Stimulated activated CD4-positive, alpha-beta T cell treated with anti-CD3 and anti-CD28 coated beads, Interleukin-4, amount 100 ng/mL, for 24 hours (primary cell): ENCODE measurements at places on chromosomes 7 and 10.

GRCh38 chr7:55570218-55570873, 2.0 kb downstream of the VOPP1 start:
- DNase-seq = no peak

GRCh38 chr10:17353568-17354300, 100.7 kb downstream of the ST8SIA6 start:
- DNase-seq = no peak

DNA sequence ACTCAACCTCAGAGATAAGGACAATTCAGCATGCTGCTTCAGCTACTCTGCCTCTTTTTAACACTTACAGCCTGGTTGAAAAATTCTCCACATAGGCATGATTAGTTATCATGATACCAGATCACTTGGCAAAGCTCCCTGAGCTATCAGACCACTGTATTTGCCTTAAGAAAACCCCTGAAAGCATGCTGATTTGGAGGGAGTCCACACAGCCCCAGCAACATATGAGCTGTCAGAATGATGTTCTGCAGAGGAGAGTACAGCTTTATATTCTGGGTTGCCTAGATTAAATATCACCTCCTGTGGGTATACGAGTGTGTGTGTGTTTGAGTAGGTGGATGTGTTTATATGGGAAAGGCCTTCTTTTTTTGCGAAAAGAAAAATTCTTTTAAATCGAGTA, 170.2 kb upstream of the CHRM2 start:
- no peak for DNase-seq

- DNase-seq = no peak
These were observed 101.9 kb downstream of the HIBADH start for GRCh38 chr7:27560706-27561235.

- DNase-seq = no peak
These were observed 21.8 kb downstream of the SPOCK2 start for GRCh38 chr10:72066318-72067284.

GRCh38 chr7:118346748-118347147, 122.2 kb downstream of the ANKRD7 start:
- DNase-seq = no peak

GRCh38 chr10:112708461-112708860, 241.6 kb upstream of the TCF7L2 start:
- no peak for DNase-seq

GRCh38 chr10:34808801-34809745, 6.0 kb downstream of the PARD3 start:
- no peak for DNase-seq

DNA sequence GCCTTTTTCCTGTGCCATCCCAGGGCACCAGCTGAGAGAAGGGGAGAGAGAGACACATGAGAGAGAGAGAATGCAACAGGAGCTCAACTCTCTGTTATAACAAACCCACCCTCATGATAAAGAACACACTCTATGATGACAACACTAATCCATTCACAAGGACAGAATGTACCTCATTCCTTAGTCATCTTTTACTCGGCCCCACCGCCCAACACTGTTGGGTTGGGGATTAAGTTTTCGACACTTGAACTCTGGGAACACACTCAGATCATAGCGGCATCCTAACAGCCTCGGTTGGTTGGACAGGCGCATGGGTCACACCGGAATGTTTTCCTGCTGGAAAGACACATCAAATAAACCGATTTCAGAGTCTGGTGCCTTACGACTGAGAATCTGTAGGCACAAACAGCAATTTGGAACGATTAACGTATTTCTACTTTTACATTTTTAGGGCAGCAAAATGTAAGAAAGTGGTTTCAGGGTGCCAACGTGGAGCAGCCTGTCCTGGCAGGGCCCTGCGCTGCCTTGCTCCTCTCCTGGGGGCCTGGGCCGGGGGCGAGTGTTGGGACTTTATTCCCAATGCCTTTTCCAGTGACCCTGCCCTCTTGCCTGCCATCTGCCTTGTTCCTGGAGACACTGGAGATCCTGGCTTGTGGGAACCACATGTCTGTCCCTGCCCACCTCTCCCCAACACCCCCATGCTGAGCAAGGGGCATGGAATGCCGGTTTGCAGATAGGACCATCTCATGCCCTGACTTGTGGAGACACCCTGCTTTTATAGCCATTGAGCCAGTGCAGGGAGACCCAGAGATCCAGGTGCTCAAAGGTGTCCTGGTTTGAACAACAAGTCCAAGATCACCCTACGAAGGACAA, 287.0 kb downstream of the TCERG1L start:
- no peak for DNase-seq

DNA sequence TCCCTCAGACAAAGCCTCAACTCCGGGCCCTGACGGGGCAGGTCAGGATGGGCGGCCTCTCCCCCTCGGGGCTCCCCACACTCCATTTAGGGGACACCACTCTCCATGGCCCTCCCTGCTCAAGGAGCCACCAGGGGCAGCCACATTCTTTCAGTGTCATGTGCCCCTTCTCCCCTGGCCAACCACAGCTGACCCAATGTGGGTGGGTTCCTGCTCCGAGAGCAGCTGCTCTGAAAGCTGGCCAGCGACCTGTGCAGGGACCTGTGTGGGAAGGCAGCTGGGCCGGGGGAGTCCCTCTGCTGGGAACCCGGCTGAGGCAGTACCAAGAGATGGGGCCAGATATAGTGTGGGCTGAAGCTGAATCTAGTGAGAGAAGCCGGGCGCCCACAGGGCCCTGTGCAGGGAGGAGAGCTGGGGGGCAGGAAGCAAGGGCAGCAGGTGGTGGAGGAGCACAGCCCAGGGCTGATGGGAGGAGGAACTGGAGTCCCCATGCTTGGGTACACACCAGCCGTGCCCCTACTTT, 40.6 kb upstream of the NPFFR1 start:
- DNase-seq = no peak

GRCh38 chr7:137952426-137952805, 49.5 kb downstream of the CREB3L2 start:
- DNase-seq = no peak

- DNase-seq = no peak
These were observed 67.3 kb downstream of the GLCCI1 start for GRCh38 chr7:8035647-8036518.

GRCh38 chr7:141231018-141231792, 157.3 kb downstream of the TMEM178B start:
- DNase-seq = no peak

DNA sequence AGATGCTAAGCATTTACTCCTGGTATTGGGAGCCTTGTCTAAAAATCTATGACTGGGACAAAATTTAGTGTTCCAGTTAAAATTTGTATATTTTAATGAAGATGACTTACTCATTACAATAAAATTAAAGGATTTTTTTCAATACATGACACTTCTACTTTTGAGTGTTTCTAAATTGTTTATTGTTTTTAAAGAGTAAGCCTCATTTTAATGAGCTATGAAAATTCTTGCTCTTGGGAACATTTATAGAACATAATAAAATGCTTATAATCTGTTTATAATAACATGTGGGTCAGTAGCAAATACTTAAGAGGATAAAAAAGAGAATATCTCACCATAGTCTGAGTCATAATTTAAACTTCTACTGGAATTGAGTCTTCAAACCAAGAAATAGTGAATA, 149.5 kb downstream of the PLCE1 start:
- no peak for DNase-seq

DNA sequence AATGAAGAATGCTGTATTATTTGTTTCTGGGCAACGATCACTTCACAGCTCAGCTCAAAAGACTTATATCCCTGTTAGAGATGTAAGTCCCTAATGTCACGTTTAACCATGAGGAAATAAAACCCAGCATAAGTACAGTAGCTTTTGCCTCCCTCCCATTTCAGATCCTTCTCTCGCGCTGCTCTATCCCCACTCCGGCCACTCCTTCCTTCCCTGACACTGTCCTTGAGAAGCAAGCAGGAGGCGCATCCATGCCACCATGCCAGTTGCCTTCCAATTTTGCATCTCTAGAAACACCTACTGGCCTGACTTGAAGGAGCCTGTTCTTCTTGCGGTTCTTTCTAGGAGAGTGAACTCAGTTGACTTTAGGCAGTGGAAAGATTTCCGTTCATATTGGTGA, 1.2 kb downstream of the FAM180A start:
- DNase-seq = no peak

DNA sequence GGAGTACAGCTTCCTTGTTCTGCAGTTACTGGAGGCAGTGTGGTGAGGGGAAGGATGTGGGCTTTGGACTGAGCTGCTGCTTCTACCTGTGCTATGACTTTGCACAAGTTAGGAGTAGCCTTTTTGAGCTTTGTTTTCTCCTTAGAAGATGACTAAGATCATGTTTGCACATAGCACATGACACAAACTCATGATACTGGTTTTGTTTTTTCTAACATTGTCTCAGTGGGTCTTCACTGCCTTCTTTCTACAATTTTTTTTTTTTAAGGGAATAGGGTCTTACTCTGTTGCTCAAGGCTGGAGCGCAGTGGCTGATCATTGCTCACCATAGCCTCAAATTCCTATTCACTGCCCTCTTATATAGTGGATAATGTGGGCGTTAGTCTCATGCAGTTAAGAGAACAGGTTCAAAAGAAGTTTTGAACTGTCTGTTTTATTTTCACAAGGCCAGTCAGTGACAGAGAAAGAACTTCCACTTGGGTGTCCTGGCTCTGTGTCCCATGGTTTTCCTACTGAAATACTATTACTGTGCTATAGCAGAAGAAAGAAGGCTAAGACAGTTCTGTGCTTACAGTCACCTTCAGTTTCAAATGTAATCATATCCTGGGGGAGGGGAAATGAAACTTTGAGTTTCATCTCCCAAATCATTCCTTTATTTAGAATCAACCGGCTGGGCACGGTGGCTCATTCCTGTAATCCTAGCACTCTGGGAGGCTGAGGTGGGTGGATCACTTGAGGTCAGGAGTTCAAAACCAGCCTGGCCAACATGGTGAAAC, 72.0 kb downstream of the KAT6B start:
- DNase-seq = no peak

GRCh38 chr7:43479042-43479441, 103.9 kb upstream of the STK17A start:
- DNase-seq = no peak

DNA sequence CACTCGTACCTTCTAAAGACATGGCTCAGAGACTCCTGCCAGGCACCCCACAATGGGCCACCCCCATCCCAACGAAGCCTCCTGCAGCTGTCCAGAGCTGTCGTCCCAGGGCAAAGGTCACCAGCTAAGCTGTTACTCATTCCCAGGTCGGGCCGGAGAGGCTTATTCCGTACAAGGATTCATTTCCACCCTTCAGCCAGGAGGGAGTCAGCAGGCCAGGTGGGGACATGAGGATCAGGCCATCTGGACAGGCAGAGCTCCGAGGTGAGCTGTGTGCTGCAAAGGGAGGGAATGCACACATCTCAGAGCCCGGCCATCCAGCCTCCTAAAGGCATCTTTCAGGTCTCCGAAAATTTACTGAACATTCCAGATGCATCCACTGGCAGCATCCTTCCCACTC, 63.9 kb upstream of the NANOS1 start:
- no peak for DNase-seq

- no peak for DNase-seq
These were observed 107.5 kb upstream of the ANLN start for GRCh38 chr7:36281945-36282717.

GRCh38 chr10:105514106-105514505, 873.0 kb downstream of the SORCS3 start:
- DNase-seq = no peak

GRCh38 chr10:98528166-98528804, 81.5 kb upstream of the HPS1 start:
- no peak for DNase-seq

GRCh38 chr7:135930565-135931461, 46.3 kb downstream of the MTPN start:
- DNase-seq = no peak

DNA sequence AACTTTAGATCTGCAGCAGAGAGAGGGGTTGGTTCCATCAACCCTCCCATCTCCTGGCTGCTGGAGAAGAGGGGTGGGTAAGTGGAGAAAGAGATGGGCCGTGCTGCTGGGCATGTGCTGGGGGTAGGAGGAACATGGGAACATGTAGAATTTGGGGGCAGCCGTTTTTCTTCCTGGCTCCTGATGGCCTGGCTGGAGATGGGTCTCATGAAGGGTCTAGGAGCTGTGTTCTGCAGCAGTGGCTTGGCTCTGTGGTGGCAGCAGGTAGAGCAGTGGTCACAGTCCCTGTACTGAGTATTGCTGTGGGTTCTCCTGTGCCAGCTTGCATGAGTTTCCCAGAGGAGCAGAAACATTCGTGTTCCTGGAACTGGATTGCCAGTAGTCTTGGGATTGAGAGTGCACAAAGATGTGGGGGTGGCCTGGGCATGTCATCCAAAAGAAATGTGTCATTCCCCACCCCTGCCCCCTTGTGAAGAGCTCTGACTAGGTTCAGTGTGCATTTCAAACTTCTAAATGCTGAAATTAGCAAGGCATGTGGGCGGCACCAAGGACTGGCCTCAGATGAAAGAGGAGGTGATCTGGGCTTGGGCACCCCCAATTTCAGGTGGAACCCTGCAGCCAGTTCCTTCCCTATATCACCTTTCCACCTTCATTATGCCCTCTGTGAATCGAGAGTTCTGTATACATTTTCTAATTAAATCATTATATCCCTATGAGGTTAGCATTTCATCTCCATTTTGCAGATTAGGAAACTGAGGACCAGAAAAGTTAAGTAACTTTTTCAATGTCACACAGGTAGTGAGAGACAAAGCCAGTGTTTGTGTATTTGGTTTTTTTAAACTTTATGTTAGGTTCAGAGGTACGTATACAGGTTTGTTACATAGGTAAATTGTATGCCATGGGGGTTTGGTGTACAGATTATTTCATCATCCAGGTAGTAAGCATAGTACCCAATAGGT, 2.1 kb downstream of the CHST3 start:
- DNase-seq = no peak

GRCh38 chr7:106050002-106050745, 61.9 kb downstream of the SYPL1 start:
- no peak for DNase-seq

DNA sequence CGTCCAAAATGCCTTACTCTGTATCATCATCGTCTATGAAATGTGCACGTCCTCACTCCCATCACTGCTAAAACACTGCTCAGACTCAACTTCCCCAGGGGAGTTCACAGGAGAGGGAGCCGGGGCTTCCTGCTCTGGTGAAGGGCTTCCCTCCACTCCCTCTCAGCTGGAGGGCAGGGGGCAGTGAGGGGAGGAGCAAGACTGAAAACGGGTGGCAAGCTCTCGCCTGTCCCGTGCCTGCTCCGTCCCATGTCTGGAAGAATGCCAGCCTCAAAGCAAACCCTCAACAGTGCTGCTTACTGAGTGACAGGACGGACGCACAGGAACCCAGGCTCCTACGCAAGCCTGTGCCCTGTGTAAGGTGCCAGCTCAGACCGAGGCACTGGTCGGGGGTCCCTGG, 25.1 kb downstream of the PRKAG2 start:
- no peak for DNase-seq

DNA sequence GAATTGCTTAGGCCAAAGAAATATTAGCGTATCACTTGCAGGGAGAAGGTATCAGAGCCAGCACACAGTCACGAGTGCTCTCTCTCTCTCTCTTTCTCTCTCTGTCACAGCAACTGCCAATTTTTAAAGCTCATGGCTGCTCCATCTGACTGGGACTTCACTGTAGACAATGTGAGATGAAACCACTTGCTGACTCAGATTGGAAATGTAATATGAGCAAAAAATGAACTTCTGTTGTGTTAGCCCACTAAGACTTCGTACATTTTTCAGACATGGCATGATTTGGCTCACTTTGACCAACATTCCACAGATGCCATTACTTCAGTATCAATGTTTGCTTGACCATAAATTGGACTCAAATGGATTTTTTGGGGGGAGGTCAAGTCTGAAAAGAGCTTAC, 68.1 kb downstream of the DGKB start:
- no peak for DNase-seq

GRCh38 chr7:110071192-110071591, 1019.7 kb upstream of the LRRN3 start:
- no peak for DNase-seq
